ENCODE measurements at places on chromosomes 4 and X.

DNA sequence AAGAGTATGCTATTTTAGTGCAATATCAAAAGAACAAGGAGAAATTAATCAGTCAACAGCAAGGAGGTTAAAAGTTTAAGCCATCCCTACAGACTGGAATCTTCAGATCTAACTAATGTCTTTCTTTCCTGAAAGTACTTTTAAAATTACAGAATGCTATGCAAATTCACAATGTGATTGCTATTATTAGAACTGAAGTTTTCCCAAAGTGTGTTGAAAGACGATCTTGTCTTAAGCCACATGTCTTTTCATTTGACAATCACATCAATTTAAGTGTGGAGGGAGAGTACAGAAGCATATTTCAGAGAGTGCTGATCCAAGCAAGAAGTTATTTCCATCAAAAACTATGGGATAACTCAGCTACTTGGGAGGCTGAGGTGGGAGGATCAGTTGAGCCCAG is 64.7 kb upstream of the TNIP3 start:
- DNase-seq = no peak

DNA sequence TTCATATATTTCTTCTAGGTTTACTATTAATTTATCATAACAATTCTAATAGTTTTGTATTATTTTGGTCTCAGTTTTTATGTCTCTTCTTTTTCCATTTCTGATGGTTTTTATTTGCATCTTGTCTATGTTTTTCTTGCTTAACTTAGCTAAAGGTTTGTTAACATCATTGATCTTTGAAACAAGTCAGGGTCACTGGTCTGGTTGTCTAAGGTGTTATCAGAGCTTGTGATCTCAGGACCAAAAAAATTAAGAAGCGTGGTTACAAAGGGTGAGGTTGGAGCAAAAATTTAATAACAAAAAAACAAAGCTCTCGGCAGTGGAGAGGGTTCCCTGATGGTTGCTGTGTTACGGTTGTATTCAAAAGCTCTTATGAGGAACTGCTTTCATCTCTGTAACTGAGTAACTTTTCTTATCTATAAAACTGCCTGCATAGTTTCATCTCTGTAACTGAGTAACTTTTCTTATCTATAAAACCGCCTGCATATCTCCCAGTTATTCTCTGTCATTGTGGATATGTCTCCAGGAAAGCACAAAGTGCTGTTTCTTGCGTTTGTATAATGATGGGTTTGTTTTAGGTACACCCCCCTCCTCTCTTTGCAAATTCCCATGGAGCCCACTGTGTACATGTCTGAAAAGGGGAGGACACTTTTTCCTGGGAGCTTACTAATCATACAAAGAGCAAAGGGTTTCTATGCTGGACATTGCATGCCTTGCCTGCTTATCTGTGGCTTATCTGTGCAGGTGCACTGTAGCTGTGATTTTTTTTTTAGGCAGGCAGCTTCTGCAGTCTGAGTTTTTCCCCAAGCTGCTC is 62.4 kb upstream of the UGT2B15 start:
- DNase-seq = no peak

GRCh38 chr4:74072739-74073138 is 26.3 kb downstream of the CXCL2 start:
- DNase-seq = no peak

DNA sequence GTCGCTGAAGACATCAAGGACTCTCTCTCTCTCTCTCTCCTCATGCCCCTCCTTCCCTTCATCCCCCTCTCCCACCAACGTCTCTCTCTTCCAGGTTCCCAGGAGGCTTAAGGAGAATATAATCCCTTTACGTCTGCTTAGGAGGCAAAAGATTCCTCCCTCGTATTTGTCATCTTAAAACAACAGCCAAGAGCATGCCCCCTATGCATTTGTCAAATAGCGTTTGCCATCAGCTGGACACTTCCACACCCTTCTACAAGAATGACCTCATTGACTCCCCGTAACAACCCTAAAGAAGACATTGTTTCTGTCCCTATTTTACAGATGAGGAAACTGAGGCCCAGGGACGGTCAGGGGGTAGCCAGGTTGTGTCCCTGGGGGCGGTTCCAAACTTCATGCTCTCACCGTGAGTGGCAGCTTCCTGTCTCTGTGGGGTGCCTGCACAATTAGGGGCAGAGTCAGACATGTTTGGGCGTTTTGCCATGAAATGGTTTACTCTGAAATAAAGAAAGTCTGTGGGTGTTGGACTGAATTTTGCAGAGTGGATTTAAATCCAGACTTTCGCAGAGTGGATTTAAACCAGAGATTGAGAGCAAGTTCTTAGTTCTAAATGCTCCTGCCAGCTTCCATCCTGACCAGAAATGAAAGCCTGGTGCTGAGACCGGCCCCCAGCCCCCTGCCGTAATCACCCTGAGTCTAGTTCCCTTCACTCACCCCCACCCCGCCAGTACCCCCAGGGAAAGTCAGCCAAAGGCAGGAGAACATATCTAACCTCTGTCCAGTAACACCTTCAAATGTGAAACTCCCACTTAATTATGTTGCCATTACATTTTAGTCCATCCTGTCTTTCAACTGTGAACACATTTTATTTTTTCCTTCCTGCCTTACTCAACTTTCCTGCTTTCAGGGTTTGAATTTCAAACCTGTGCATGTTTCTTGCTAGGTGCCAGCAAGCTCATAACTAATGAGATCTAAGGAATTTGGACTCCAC is 44.3 kb upstream of the TBL1X start:
- DNase-seq = no peak

- no peak for DNase-seq
Measured at GRCh38 chr4:10841697-10842096, 157.1 kb upstream of the CLNK start.

DNA sequence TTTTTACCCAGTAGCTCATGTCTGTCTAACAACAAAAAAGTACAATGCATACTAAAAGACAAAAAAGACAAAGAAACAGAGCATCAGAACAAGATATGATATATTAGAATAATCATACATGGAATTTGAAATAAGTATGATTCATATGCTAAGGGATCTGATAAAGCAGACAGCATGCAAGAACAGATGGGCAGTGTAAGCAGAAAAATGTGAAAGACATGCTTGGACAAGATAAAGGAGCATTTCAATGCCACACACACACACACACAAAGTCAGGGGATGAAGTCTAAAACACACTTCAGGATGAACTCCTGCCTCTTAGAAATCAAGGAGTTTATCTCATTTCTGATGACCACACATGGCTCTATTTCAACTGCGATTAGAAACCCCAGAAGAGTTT is 649.6 kb upstream of the NDST4 start:
- DNase-seq = no peak

- DNase-seq = no peak
Measured at GRCh38 chr4:48018112-48018511, 1.5 kb downstream of the NIPAL1 start.

- no peak for DNase-seq
Measured at GRCh38 chr4:89293299-89293698, 14.3 kb downstream of the GPRIN3 start.

DNA sequence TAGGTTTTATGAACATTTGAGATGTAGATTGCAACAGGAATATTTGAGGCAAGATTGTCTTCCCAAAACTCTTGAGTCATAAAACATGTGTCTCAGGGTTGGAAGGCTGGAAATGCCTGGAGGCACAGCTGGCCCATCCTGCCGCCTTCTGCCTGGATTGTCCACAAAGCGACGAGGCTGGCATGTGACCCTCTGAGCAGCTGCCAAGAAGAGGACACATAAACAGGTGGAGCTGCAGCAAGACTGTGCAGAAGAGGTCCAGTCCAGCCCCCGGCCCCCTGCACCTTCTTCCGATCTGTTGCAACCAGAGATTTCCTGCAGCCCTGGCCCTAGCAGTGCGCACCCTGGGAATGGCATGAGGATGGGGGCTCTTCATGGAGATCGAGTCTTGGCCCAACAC is 101.9 kb upstream of the BCOR start:
- no peak for DNase-seq

Data from 8988T (cell line).